Gastroesophageal sphincter (tissue), 4 donors: ENCODE measurements at places on chromosomes 2 and 18. TPM values are rescaled to one million over a fixed set of nuclear protein-coding genes. Genes with fewer than 3 reads are reported as not detected.

GRCh38 chr2:100940766-100941645, 61.1 kb upstream of the RPL31 start:
- no peak for ATAC-seq

GRCh38 chr2:46062637-46063412, 234.4 kb upstream of the EPAS1 start:
- ATAC-seq: peak; percentile 82

DNA sequence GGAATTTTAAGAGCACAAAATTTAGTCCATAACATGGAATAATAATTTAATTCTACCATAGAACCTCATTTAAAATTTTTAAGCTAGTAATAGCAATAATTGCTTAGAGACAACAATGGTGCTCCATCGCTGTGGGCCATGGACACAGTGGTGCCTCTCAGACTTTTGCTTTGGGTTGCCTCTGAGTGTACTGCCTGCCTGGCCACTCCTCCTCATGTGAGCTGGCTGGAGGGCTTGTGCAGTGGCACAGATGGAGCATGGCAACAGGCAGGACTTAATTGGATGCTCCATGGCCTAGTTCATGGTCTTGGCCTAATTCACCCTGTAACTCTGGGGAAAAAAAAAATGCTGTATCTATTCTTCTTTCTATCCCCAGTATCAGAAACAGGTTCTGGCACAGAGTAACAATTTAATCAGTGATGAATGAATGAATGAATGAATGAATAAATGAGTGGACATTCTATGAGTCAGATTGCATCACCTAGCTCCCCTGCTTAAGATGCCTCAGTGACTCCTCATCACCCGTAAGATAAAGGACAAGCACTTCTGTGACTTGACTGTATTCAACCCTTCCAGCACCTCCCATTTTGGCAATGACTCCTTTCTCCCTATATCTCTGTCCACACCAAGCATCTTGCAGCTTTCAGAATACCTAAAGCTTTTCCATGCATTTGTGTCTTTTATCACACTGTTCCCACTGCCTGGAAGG, 211.8 kb upstream of the SLC14A2 start:
- ATAC-seq: no peak

DNA sequence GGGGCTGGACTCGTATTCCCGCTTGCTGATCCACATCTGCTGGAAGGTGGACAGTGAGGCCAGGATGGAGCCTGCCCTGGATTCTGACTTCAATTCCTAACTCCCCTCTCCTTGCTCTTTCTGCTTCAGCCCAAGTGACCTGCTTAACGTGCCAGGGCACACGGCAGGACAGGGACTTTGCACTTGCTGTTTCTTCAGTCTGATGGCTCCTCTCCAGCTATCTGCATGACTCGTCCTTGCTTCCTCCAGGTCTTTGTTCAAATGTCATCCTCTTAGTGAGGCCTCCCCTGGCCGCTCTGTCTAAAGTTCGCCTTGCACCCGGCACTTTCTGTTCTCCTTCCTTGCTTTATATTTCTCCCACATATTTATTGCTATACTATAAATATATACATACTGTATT, 357.6 kb downstream of the MTX2 start:
- ATAC-seq: no peak

Gene TLX2
- total RNA-seq: not detected
